HCT116 (cell line): ENCODE measurements at places on chromosomes 2 and 18.

GRCh38 chr2:82837588-82838304 lies 1621.3 kb downstream of the SUCLG1 start:
- DNase-seq: peak; percentile 13

DNA sequence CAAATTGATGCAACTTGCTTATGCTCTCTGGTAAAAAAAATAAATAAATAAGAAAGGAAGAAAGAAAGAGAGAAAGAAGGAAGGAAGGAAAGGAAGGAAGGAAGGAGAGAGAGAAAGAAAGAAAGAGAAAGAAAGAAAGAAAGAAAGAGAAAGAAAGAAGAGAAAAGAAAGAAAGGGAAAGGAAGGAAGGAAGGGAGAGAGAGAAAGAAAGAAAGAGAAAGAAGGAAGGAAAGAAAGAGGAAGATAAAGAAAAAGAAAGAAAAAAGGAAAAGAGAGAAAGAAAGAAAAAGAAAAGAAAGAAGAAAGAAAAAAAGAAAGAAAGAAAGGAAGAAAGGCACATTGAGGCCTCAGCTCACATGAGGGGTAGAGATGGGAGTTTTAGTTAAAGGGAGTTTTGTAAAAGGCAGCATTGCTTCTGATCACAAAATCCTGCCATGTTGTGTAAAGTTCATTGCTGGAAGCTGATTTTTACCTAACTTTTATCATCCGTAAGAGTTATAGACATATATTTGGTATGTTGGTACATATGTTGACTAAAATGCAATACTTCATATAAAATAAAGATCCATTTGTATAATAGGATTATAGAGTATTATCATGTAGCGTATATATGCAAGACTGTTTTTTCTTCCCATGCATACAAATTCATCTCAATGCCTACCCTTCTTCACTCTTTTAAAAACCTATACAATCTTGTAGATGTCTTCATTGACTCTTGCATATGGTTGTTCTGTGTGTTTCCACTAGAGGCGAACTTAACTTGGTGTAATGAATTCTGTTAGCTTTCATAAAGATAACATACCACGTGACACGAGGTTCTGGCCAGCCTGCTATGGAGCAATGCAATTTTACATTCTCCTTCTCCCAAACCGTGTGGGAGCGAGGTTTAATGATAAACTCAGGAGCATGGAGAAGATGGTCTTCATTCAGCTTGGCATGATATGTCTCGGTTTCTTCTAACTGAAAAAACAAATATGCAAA lies 32.8 kb downstream of the MYOM1 start:
- no peak for DNase-seq

- no peak for DNase-seq
These were observed 366.9 kb upstream of the SLC14A2 start for GRCh38 chr18:45248240-45248903.

GRCh38 chr2:96873651-96874096 lies 3.8 kb upstream of the SEMA4C start:
- DNase-seq: no peak

DNA sequence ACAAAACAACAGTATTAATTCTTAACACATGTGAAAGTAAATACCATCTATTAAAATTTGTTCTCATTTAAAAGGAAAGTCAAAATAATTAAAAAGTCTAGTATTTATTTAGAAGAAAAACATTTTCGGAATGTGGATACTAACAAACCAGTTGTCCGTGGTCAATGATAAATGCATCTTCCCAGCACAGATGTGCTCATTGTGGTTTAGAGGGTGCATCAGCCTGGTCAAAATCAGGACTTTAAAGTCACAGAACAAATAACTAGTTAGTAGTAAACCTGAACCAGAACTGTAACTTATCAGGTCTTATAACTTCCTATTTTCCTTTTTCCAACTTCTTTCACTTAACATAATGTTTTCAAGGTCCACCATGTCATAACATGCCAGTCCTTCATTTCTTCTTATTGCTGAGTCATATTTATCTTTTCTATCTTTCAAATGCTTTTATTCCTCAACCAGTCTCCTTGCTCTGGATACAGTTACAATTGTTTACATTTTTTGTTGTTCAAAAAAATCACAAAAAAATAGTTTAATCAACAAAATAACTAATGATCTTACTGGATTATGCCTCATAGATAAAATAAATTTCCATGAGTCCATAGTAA lies 55.8 kb downstream of the ID2 start:
- DNase-seq: no peak

DNA sequence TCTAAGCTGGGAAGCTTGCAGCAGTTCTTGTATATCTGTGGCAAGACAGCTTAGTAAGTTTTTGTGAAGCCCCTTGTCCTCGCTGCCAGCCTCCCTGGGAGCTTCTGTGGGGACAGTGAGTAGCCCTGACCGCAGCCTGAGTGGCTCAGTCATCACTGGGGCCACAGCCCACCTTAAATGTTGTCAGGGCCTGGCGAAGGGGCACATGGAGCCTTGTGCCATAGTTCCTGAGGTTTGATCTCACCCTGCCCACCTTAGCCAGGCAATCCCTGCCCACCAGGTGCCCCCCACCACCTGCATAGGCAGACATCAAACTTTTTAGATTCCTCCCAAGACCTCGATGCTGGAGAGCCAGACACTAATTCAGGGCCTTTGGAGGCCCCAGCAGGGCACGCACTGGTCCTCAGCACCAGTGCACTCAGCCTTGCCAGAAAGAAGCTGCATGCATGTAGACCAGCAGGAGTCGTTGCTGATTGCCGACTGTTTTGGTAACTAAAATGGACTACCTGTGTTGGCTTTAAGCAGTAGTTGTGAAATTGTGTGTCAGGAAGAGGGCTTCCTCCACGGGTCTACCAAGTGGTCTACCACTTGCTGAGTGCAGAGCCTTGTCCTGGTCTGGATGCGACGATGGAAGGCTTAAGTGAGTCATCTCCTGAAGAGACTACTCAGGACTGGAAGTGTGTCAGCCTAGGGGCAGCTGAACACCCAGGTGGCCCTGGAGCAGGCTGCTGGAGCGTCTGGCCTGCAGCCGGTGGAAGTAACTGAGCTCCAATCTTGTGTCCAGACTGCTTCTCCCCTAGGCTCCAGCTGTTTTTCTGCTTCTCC lies 233.1 kb downstream of the SEPTIN10 start:
- DNase-seq: no peak

- DNase-seq: no peak
These were observed 1.9 kb upstream of the ST3GAL5 start for GRCh38 chr2:85890522-85891176.

DNA sequence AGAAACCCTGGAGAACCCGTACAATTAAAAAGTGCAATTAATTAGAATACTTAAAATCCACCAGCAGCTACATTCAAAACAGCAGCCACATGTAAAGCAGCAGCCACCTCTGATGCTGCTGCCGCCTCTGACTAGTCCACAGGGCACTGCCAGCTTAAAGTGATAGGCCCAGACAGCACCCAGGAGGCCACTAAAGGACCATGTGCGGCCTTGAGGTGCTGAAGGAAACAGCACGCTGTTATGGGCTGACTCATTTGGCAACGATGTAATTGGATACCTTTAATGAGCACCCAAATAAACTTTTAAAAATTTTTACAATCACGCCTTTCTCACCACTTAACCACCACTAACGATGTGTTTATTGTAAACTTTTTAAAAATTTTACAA lies 209.3 kb upstream of the NCKAP5 start:
- DNase-seq: peak; percentile 8

DNA sequence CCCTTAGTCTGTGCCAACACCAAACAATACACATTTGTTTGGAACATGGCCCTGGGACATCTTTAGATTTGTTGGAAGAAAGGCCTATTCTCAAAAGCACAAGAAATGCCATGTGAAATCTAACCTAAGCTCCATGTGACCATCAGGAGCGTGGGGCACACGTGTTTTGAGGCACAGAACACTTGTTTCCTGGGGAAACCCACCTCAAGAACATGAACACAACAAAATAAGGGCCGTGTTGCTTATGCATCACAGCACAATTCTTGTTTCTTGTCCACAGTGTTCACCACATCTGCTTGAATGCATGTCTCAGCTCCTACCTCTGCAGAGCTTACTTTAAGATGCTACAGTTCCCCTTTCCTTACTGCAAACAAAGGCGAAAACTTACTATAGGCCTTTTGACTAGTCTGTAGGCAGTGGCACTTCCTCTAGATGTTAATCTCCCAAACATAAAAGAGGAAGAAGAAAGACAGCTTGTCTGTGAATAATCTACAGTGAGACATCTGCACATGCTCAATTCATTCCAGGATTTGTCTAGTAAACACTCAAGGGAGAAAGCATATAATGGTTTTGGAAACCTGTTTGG lies 165.0 kb downstream of the ANKRD44 start:
- DNase-seq: no peak

DNA sequence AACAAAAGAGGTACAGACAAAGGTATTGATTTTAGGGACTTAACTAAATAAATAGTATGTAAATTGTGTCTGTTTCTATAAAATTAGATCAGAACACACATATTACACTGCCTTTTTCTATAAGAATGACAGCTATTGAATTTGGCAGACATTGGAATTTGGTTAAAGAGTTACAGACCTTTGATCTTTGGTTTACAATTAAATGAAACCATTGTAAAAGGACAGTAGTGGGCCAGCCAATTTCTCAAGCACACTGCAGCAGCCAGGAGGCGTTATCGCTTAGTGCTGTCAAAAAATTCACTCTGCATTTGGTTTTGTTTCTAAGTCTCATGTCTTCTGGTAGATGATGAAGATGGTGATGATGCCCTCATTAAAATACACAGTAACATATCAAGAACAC lies 175.9 kb downstream of the NR4A2 start:
- no peak for DNase-seq

- no peak for DNase-seq
These were observed 69.5 kb upstream of the TLK1 start for GRCh38 chr2:171230176-171230575.

DNA sequence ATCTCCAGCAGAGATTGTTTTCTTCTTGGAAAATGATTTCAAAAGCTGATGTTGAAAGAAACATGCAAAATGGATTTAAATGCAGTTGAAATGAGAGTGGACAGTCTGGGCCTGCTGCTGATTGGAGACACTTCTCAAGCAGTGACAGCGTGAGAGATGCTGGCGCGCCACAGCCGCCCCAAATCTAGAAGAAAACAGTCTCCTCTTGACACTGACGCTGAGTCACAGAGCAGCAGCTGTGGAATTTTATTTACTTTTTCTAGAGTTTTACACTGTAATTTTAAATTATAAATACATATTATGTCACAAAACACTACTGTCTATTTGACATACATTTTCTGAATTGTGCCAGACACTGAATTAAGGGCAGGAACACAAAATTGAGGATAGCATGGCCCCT lies 121.8 kb upstream of the TMEM200C start:
- DNase-seq: no peak

DNA sequence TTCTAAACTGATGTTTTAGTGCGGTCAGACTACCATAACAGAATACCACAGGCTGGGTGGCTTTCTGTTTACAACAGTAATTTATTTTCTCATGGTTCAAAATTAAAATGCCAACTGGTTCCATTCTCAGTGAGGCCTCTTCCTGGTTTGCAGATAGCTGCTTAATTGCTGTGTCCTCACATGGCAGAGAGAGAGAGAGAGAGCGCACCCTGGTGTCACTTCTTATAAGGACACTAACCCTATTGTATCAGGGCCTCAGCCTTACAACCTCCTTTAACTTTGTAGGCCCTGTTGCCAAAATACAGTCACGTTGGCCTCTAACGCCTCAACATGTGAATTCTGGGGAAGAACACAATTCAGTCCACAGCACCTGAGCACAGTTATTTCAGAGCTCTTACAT lies 37.5 kb upstream of the ZNF385B start:
- peak; percentile 61 for DNase-seq

GRCh38 chr18:33751613-33752221 lies 173.7 kb downstream of the ASXL3 start:
- no peak for DNase-seq

GRCh38 chr2:241853651-241854341 lies 4.9 kb downstream of the PDCD1 start:
- no peak for DNase-seq

- peak; percentile 45 for DNase-seq
These were observed 79.0 kb downstream of the CIB4 start for GRCh38 chr2:26561918-26562810.

DNA sequence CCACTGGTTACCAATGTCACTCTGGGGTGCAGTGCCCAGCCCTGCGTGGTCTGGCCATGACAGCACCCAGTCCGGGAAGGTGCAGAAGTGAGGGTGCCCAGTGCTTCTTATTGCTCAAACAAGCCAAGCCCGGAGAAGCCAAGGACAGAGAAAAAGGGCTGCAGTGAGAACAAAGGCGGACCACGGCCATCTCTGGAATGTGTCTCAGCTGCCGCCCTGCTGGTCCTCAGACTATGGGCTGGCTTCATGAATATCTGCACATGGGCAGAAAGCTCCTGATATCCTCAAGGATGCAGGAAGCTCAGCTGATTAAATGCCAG lies 28.7 kb downstream of the COPS9 start:
- DNase-seq: no peak

- DNase-seq: no peak
These were observed 53.7 kb upstream of the APCDD1 start for GRCh38 chr18:10400534-10401307.

- no peak for DNase-seq
These were observed 19.8 kb upstream of the ZNF532 start for GRCh38 chr18:58844871-58845270.

DNA sequence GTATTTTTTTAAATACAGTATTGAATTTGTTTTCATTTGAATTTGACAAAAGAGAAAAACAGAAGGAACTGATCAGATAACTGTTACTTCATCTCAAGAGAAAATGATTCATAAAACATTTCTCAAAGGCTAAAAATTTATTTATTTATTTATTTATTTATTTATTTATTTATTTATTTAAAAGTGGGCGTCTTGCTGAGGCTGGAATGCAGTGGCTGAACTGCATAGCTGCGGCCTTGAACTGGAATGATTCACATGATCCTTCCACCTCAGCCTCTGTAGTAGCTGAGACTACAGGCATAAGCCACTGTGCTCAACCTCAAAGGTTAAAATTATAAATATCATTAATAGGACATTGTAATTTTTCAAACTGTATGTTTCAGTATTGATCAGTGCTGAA lies 4.5 kb upstream of the PUM2 start:
- DNase-seq: no peak

DNA sequence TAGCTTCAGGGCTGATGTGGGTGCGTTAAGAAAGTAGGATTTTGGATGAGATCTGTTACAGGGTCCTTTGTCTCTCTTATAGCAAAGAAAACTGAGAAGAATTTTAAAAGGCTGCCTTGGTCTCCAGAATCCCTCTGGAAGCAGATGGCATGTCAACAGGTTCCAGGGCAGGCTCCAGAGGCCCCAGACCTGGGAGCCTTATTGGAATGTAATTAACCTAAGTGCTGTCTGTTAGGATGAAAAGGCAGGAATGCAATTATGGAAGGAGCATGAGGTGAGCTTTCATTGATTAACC lies 97.2 kb upstream of the PKDCC start:
- DNase-seq: no peak

DNA sequence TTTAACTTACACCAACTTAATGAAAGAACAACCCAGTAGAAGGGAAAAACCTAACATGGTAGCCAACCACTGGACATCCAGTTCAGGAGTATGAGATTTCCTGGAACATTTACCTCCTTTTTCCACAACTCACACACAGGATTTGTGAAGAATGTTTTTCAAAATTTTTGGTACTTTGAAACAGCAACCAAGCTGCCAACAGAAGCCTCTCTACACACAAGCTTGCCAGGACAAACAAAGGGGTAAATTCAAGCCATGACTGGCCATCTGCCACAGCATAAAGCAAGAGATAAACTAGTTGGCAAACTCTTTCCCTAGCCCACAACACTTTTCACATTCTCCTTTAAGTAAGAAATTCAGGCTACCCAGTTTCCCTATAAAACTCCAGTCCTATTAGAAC lies 21.4 kb downstream of the MGAT4A start:
- DNase-seq: no peak
